GM13976 (cell line): ENCODE measurements at places on chromosomes 6 and 20.

GRCh38 chr6:168438783-168439520 is 2.0 kb upstream of the SMOC2 start:
- DNase-seq: no peak

- no peak for DNase-seq
Observed at GRCh38 chr6:112522587-112522986, 175.5 kb downstream of the RFPL4B start.

- DNase-seq: no peak
Observed at GRCh38 chr6:1609041-1609647, 571 bp upstream of the FOXC1 start.

DNA sequence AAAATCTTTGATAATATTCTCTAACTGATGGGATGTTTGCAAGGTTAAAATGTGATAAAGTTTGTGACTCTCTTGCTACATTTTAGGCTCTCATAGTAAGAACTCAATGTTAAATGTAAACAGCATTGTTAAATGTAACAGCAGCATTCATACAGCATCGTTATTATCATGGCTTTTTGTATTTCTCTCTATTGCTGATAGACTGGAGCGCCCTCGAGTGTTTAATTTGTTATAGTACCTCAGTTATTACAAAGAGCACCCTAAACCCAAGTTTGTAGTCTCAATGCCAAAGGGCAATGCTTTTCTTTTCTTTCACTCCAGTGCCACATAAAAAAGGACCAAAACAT is 14.9 kb upstream of the TTPAL start:
- DNase-seq: peak; percentile 45

DNA sequence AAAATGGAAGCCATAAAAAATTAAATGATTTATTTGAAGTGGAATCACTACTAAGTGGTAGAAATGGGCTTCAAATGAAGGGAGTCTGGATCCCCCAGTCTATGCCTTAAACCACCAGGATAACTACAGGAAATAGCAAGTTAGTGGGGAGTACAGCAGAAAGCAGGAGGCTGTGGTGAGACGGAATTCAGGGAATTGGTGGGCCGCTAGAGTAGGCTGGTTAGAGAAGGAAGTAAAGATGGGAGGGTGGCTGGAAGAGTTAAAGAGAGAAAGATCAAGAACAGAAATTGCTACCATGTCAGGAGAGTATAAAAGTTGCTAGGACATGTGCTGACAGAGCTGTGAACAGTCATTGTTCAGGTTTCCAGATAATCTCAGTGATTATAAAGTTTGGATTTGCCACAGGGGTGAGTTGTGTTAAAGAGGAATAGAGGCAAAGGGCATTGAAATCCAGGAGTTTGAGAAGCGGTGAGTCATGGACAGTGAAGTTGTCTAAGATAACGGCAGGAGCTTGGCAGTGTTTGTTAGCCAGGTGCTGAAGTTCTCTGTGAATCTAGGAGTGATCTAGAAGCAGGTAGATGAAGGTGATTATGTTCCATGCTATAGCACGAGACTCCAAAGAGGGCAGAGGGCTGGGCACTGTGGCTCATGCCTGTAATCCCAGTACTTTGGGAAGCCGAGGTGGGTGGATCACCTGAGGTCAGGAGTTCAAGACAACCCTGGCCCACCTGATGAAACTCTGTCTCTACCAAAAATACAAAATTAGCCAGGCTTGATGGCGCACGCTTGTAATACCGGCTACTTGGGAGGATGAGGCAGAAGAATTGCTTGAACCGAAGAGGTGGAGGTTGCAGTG is 13.7 kb upstream of the HINT3 start:
- no peak for DNase-seq

- DNase-seq: no peak
Observed at GRCh38 chr6:110329348-110329713, 28.8 kb downstream of the METTL24 start.

GRCh38 chr6:151130329-151130728 is 109.4 kb upstream of the AKAP12 start:
- no peak for DNase-seq

DNA sequence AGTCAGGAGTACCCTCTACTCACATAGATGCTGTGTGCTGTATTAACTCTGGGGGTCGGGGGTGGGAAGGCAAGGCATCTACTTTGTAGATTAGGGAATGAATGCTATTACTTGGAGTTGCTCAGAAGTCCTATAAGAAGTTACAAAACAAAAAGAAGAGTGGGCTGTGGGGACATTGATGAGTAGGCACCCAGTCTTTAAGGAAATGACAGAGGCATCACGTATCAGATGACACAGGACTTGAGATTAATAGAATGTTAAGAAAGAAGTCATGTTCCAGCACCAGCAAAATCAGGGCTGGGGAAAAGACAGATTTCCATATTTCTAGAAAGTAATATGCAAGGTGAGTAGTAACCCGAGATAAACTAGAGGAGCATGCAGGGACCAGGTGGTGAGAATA is 19.0 kb upstream of the STXBP5 start:
- no peak for DNase-seq

DNA sequence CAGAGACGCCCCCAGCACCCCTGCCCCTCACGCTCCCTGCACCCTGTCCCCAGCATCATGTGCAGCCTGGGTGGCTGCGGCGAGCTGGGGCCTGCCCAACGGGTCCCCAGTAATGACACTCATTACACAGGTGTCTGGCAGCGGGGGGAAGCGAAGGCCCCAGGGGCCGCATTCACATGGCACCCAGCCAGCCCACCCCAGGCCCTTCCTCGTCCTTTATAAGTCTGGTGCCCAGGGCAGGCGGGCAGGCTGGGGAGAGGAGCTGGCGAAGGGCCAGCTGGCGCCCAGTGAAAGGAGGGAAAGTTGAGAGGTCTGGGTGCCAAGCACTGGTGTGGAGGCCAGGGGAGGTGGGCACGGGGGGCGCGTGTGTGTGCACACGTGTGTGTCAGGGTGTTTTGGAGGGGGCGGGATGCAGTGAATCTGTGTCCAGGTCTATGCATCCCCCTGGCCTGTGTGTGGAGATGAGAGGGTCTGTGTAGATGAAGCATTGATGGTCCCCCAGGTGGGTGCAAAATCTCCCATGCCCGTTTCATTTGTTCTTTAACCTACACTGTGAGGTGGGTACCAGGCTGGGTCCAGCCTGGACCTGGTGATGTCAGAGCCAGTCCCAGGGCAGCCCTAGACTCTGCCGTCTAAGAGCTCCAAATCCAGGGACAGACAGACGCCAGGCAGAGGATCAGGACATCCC is 105.3 kb downstream of the CEBPB start:
- DNase-seq: no peak

DNA sequence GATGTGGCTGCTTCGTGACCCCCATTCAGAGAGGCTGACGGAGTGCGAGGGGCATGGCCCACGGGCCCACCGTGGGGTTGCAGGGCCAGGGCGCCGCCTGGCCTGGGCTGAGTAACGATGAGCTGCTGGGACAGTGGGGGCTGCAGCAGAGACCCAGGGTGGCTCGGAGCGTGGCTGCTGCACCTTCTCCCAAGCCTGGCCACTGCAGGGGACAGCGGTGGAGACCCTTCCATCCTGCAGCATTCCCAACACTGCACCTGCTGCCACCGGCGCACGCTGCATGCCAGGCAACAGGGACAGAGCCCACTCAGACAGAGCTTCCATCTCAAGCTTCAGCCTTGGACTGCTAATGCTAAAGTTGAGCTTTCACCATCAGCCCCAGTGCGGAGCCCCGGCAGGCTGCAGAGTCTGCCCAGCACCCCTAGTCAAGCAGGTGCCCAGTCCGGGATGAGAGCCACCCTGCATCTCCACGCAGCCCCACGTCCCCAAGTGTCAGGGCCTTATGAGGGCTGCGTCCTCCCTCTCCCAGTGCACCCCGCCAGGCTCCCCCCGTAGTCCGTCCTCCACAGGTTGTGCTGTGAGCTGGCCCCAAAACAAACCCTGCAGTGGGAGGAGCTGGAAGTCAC is 89.4 kb upstream of the AFDN start:
- no peak for DNase-seq

- DNase-seq: no peak
Observed at GRCh38 chr6:44976677-44977641, 351.2 kb upstream of the RUNX2 start.

DNA sequence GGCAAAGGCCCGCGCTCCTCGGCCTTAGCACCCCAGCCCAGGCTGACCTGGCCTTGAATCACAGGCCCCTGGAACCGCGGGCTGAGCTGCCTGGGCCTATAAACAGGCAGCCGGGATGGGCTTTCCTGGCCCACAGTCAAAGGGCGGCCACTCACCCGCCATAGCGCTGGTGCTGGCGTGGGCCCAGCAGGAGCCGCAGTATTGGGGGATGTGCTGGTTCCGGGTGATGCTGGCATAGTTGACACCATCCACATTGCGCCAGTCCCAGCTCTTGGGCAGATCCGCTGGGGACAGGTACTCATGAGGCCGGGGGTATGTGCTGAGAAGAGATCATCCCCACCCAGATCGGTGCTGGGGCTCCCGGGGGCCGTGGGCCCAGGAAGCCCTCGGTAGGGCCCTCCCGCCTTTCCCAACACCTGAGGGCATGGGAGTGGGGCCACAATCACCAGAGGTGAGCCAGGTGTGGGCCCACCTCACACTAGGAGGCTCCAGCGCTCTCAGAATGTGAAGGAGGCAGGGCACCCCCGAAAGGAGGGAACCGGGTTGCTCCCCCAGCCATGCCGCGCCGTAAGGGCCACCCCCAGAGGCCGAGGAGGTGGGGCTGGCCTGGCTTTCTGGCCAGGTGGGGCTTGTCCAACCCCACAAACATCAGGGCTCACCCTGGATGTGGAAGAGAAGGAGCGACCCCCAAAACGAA is 739 bp downstream of the CTSZ start:
- peak; percentile 52 for DNase-seq

DNA sequence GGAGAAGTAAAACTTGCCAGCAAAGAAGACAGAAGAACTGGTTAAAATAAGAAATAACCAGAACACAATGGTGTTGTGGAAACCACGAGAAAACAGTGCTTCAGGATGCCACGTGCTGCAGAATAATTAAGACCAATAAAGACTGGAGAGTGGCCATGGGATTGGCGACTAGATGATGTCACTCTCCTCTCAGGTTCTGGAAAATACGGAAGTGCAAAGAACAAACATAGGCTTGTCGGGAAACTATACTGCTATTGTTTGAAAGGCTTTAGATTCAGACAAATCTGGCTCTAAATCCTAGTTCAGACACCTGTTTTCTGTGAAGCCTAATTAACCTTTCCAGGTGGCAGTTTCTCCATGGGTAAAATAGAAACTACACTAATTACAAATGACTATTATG is 138.4 kb upstream of the STXBP5 start:
- DNase-seq: no peak

- no peak for DNase-seq
Observed at GRCh38 chr6:19142275-19142674, 694.9 kb upstream of the ID4 start.

GRCh38 chr6:39225543-39225942 is 3.7 kb downstream of the KCNK5 start:
- DNase-seq: no peak

DNA sequence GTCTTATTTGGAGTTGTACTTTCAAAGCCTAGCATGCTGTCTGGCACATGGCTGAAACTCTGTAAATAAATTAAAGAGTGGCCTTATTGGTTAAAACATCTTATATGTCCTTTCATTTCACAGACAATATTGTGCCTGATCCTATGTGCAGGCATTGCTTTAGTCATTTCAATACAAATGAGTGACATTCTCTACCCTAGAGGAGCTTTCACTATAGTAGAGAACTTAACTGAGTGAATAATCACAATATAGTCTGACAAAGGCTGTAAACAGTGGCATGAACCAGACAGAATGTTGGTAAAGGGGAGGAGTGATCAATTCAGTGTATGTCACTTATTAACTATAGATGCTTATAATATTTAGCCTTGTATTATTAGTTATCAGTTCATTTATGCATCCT is 481.8 kb downstream of the TFAP2B start:
- no peak for DNase-seq

DNA sequence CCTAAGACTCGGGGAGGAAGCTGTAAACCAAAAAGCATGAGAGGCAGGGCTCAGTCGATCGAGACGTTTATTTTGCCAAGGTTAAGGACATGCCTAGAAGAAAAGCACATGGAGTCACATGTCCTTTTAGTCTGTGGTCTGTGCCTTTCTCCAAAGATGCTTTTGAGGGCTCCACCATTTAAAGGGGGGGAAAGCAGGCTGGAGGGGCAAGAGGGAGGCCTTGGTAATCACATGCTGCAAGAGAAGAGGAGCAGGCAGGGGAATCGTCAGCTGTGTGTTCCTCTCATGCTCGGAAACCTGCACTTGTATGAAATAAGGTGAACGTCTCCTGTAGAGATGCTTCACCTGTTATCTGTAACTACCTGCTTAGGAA is 9.1 kb upstream of the YTHDF1 start:
- no peak for DNase-seq

DNA sequence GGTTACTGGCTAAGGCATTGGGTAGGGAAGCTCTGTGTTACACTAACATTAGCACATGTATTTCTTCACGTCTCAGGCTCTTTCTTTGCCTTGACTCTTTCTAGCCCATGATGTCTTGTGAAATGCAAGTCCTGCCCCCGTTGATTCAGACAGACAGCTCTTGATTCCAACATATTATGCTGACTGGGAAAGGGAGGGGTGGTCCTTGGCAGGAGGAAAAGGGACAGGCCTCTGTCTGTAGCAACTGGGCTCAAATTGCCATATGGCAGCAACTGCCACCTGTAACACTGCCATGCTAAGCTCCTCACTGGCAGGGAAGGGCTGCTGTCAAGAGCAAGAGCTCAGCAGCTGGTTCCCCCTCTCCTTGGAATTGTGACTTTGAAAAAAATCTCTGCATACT is 5.7 kb upstream of the KCNK15 start:
- DNase-seq: no peak

DNA sequence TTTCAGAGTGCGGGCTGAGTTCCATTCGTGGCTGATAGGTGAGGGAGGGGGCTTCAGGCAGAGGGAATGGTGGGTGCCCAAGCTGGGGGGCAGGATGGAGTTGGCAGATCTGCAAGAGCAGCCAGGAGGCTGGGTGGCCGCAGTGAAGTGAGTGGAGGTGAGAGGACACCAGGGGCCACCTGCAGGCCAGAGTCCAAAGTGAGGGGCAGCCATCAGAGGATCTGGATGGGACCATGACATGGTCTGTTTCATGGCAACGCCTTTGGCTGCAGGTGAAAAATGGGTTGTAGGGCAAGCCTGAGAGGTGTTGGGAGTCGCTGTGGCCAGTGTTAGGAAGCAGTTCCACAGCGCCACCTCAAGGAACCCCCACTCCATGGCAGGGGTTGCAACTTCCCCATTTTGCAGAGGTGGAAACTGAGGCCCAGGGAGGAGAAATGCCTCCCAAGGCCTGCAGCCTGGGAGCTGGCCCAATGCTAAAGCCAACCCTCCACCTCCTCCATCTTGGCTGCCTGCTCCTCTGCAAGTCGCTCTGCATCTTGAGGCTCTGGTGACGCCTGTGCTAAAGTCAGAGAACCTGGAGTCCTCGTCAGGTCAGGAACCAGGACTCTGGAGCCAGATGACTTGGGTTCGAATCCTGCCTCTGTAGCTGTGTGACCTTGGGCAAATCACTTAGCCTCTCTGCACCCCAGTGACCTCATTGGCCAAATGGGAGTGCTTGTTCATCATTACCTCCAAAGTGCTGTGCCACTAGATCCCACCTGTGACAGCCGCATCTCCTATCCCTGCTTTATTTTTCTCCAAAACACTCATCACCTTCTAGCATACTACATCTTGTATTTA is 153.8 kb downstream of the CEBPB start:
- no peak for DNase-seq
